NCI-H1048 (cell line): ENCODE measurements at places on chromosomes 1 and 21.

DNA sequence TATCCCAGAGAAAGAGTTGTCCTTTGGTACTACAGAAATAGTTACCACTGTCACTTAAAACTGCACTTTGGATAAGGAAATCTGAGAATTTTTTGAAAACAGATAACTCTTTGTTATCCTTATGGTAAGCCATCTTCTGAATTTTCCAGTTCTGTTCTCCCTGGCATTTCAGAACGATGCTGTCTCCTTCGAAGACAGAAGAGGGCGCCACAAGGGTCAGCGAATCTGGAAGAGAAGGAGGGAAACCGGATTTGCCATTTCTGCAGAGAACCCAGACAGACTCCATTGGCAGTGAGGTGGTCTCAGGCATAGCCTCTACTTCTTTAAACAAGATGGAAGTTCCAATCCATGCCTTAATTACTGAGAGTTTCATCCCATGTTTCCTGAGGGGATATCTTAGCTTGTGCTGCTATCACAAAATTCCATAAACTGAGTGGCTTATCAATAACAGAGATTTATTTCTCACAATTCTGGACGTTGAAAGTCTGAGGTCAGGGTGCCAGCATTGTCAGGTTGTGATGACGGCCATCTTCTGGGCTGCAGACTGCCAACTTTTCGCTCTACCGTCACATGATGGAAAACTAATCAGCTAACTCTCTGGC is 6.4 kb downstream of the FCRL2 start:
- peak; percentile 27 for DNase-seq

- no peak for DNase-seq
Measured at GRCh38 chr1:30508611-30509010, 214.8 kb downstream of the MATN1 start.

DNA sequence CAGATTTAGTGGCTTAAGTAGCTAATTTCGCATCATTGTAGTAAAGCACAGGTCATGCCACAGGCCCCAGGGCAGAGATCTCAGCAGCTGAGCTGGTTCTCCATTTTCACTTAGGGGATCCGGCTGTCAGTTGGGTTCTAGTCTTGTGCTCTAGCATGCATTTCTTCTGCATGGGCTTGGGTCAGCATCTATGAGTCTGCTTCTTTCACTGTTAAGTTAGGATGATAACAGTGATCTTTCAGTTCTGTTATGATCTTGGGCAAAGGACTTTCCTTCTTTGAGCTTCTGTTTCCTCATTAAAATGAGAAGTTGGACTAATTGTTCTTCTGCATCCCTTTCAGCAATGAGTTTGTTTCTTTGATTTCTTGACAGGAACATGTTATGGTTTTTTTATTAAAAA is 123.6 kb upstream of the DNAH14 start:
- no peak for DNase-seq

- DNase-seq: no peak
Measured at GRCh38 chr1:201229771-201230635, 39.4 kb downstream of the IGFN1 start.

GRCh38 chr1:218494449-218494852 is 149.3 kb downstream of the TGFB2 start:
- peak; percentile 24 for DNase-seq

DNA sequence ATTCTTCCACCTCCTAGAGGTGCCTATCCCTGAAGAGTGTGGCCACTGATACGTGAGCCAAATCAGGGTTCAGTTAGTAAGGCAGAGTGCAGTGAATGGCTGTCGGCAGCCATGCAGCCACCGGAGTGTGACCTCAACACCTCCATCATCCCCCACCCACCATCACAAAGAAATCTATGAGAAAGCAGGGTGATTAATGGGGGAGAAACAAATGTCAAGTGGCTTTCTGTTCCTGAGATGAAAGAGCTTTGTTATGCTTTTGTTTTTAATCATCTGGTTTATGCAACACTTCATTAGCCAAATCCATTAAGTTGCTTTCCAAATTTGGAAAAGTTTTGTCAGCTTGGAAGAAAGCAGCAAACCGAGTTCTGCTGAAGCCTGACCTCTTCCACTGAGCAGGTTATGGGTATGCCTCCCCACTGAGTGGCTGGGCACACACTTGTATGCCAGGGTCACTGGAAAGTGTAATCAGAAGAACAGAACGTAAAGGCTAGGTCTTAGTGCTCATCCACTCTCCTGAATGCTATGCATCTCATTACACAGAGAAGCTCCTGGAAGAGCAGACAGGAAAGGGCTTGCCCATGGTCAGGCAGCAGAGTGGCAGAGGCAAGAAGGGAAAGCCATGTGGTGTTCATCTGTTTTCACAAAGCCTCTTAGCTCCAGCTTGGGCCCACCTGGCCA is 57.1 kb upstream of the ATP1B1 start:
- DNase-seq: no peak

GRCh38 chr1:218478336-218478735 is 133.2 kb downstream of the TGFB2 start:
- DNase-seq: no peak

DNA sequence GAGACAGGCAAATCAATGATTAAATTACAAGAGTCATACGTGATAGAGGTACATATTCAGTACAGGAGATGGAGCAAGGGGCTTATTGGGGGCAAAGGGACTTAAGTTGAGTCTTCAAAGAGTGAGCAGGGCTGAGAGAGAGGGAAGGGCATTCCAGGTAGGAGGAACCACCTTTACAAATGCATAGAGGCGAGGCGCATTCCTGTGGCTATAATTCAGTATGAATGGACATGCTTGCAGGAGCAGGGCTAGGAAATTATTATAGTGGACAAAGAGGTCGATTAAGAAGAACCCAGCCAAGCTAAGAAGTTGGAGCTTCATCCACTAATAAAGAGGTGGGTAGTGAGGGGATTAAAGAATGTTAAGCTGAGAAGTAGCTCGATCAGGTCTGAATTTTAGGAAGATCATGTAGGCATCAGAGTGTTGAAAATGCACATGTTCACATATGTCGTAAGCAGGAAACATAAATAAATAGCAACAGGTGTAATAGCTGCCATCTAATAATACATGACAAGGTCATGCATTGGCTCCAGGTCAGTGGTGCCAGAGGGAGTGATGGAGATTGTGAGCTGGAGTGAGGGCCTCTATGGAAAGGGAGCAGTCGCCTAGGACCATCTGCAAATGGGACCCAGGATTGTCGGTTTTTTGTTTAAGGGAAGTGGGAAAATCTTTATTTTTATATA is 12.0 kb upstream of the HNRNPU start:
- no peak for DNase-seq

- DNase-seq: no peak
Measured at GRCh38 chr1:208120431-208120790, 123.8 kb downstream of the PLXNA2 start.

DNA sequence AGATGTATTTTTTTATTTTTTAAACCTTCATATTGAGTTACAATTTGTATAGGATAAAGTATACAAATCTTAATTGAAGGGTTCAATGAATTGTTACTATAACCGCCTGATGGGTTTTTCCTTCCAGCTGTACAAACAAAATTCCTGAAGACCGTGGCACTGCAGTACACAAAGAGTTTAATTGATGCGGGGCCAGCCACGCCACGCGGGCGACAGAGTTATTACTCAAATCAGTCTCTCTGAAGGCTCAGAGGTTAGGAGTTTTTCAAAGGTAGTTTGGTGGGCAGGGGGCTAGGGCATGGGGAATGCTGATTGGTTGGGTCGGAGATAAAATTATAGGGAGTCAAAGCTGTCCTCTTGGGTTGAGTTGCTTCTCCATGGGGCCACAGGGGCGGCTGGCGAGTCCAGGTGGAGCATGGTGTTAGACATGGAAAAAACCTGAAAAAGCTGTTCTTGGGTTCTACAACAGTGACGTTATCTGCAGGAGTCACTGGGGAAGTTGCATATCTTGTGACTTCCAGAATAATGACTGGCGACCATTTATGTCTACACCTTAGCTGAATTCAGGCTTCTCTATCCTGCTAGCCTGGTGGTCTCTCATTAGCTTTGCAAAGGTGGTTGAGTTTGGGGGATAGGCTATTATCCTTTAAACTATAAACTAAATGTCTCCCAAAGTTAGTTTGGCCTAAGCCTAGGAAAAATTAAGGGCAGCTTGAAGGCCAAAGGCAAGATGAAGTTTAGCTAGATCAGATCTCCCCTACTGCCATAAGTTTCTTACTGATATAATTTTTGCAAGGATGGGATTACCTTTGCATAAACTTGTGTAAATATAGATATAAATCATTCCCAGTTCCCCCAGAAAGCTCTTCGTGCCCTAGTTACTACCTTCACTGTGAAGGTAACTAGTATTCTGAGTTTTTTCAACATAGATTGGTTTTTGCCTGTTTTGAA is 13.0 kb upstream of the TMEM9 start:
- DNase-seq: no peak

GRCh38 chr1:212513586-212513985 is 80.9 kb downstream of the NENF start:
- no peak for DNase-seq

- DNase-seq: no peak
Measured at GRCh38 chr1:152191260-152191659, 32.2 kb upstream of the RPTN start.

DNA sequence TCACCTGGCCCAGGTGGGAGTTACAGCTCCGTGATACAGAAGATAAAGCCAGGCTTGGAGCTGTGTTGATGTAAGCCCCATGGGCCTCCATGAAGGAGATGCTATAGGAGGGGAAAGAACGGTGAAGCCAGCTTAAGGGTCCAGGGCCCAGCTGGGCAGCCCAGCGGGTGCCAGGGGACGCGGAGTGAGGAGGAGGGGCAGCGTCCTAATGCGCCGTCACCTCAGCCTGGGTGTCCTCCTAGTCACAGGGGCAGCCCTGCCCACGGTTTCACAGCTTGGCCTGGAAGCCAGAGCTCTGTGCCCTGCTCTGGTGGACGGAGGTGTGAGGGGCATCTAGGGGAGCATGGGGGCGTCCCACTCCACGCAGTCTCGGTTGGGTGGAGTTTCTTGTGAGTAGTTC is 52.7 kb upstream of the TTC34 start:
- DNase-seq: no peak

DNA sequence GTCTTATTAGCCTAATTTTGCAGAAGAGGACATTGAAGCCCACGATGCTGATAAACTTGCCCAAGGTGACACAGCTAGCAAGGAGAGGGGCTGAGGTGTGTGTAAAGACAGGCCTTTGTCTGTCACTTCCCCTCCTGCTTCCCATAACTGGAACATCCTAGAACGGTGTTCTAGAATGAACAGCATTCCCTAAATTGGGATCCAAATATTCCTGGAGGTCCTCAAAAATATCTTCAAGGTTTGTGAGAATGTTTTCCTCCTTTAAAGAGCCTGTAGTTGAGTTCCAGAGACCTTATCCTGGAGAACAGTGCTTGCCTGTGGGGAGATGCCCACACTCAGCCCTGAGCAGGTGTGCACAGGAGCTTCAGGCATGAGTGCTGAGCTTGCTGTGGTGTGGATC is 41.5 kb upstream of the SAMD13 start:
- no peak for DNase-seq

- no peak for DNase-seq
Measured at GRCh38 chr1:150006881-150007421, 3.6 kb downstream of the OTUD7B start.

- DNase-seq: no peak
Measured at GRCh38 chr21:36816561-36817130, 117.7 kb downstream of the SIM2 start.

GRCh38 chr1:158946785-158947184 is 15.4 kb downstream of the PYHIN1 start:
- DNase-seq: no peak

DNA sequence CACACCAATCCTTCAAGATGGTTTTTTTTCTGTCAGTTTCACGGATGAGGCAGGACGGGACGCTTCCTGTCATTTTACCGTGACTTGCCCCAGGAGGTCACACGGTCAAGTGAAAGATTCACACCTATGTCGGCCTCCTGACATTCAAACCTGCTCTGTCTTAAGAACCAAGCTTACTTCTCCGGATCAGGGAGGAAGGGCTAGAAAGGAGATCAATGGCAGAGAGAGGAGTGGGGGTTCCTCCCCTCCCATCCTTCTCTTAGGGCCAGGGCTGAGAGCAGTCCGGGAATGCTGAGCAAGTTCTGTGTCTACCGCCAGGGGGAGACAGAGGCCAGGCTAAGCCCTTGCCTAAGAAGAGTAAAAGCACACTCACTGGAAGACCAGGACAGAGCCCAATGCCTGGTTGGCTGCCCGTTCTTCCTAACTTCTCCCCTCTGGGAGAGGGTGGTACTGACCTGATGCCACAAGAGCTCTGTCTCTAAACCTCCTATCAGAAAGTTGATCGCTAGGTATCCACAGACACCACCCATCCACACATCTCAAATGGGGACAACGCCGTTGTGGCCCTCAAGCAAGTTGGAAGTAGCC is 1.1 kb upstream of the PPM1J start:
- DNase-seq: peak; percentile 74

GRCh38 chr1:176790786-176791185 is 327.8 kb downstream of the PAPPA2 start:
- no peak for DNase-seq

DNA sequence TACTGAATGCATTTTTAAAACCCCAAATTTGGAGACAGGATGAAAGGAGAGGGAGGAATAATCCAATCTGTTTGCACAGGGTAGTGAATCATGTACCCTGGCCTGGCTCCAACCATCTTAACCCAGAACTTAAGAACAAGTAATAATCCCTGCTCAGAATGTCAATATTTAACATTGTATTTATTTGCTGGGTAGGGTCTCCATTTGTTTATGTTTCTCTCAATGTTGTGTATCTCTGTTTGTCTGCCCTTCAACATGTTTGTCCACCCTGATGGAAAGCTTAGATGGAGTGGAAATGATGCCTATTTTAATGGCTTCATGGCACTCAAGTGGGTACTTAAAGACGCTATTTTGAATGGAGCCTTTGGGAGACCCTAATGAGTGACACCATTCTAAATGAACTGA is 54.4 kb upstream of the CDC42BPA start:
- DNase-seq: no peak

DNA sequence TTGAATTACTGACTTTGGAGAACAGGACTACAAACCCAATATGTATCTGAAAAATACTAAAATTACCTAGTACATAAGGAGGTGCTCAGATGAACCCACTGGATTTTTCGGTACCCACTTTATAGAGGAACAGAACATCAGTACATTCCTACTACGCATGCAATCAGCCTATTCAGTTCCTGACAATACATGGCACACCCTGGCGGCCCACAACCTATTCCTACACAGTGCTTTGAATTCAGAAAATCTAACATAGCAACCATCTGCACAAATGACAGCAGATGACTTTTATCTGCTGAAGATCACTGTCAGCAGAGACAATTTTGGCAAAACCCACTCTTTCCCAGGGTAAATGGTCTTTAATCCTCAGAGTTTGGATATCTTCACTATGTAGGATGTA is 257.1 kb upstream of the GREM2 start:
- no peak for DNase-seq

DNA sequence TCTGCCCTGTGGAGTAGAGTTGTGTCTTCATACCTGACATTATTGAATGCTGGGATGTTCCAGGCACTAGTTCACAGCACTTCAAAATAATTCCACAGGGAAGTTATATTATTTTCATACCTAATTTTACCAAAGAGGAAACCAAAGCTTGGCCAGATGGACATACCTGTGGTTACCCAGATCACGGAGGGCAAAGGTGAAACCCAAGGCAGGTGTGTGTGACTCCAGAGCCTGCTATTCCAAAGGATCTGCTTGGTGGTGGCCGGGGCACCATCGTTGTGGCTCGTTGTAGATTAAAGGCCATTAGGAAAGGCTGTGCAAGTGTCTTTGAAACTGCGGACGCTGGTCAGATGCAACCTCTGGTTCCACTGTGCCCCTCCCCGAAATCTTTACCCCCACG is 108.6 kb downstream of the ZBTB18 start:
- DNase-seq: no peak
